ENCODE measurements at places on chromosomes 4 and X. TPM values are rescaled to one million over a fixed set of nuclear protein-coding genes. Genes with fewer than 3 reads are reported as not detected.

- no peak overlapping the region for H3K27ac ChIP-seq
- no peaks in the 10 kb centered on the region for H3K4me1 ChIP-seq
- no peak for DNase-seq
- no peaks in the 10 kb centered on the region for H3K36me3 ChIP-seq
- H3K27me3 ChIP-seq = no peaks in the 10 kb centered on the region
- no peak overlapping the region for H3K4me3 ChIP-seq
These were observed 486.1 kb upstream of the POU3F4 start for GRCh38 chrX:83022020-83022419.

DNA sequence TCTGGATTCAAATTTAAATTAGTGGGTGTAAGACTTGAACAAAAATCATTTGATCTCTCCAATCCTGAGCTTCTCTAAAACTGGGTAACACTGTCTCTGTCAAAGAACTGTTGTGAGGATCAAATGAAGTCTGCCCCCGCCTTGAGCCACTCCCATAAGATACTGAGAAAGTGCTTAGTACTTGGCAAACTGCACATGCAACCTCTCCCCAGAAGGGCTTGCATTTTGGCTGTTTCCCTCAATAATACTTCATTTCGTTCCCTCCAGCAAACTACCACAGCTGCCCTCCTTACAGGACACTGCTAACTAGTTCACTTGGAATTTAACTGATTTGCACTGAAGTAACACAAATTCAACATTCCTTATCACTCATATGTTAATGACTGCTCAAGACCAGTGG, 79.8 kb downstream of the APBB2 start:
- H3K27me3 ChIP-seq = no peaks in the 10 kb centered on the region
- no peak overlapping the region for H3K27ac ChIP-seq
- no peaks in the 10 kb centered on the region for H3K4me1 ChIP-seq
- H3K36me3 ChIP-seq = no peaks in the 10 kb centered on the region
- no peak for DNase-seq

DNA sequence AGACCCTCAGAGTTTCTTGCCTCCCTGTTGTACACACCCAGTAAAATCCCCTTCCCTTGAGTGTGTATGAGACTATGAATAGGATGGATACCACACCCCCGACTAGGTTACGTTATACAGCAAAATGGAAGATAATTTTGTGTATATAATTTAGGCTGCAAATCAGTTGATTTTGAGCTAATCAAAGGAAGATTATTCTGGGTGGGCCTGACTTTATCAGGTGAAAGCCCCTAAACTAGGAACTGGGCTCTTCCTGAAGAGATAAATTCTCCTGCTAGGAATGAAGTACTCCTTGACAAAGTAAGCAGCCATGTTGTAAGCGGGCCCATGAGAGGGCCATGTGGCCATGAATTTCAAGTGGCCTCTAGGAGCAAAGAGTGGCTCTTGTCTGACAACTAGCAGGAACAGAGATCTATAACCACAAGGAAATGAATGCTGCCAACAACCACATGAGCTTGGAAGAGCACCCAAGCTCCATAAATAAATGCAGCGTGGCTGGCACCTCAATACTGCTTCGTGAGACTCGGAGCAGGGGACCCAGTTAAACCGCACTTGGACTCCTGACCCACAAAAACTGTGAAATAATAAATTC, 646.4 kb downstream of the IL1RAPL1 start:
- H3K4me3 ChIP-seq = no peak overlapping the region
- no peaks in the 10 kb centered on the region for H3K27me3 ChIP-seq
- no peaks in the 10 kb centered on the region for H3K36me3 ChIP-seq
- DNase-seq = no peak
- H3K27ac ChIP-seq = no peak overlapping the region

GRCh38 chr4:74375824-74376426, 11.0 kb downstream of the EREG start:
- H3K36me3 ChIP-seq = no peaks in the 10 kb centered on the region
- H3K27me3 ChIP-seq = no peaks in the 10 kb centered on the region
- H3K4me1 ChIP-seq = no peaks in the 10 kb centered on the region
- no peak for DNase-seq

DNA sequence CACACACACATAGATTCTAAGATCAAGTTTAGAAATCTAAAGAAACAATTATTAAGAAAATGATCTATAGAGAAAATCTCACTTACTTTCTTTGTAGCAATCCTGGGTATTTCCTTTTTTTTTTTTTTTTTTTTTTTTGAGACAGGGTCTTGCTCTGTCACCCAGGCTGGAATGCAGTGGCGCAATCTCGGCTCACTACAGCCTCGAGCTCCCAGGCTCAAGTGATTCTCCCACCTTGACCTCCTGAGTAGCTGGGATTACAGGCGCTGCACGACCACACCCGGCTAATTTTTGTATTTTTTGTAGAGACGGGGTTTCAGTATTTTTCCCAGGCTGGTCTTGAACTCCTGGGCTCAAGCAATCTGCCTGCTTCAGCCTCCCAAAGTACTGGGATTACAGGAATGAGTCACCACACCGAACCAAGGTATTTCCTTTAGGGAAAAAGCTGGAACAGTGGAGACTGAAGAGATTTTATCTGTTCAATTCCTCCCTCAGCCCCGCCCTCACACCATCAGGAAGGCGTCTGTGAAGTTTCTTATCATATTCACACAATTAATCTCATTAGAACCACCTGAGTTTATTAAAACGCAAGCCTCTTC, at the start of gene TRIML2:
TRIML2 (minus strand) TSS at position 447 of the 599 bp plus-strand sequence. CDS start 4,235 bp downstream, outside the sequence.
- no peak for DNase-seq
- H3K27ac ChIP-seq = no peak within 1 kb of the TSS
- H3K4me3 ChIP-seq = no peak within 1 kb of the TSS
- H3K36me3 ChIP-seq = no peaks in the 10 kb centered on the region

STPG2 gene
- not detected for total RNA-seq

PORCN gene
- total RNA-seq = 13.5 TPM

CXorf49 gene
- total RNA-seq = not detected

Measured in CD8-positive, alpha-beta memory T cell (primary cell).